GM23338 (cell line): ENCODE measurements at places on chromosomes 5 and 9.
A peak's percentile ranks its signal among the peaks of the same experiment; 100 is the strongest.

DNA sequence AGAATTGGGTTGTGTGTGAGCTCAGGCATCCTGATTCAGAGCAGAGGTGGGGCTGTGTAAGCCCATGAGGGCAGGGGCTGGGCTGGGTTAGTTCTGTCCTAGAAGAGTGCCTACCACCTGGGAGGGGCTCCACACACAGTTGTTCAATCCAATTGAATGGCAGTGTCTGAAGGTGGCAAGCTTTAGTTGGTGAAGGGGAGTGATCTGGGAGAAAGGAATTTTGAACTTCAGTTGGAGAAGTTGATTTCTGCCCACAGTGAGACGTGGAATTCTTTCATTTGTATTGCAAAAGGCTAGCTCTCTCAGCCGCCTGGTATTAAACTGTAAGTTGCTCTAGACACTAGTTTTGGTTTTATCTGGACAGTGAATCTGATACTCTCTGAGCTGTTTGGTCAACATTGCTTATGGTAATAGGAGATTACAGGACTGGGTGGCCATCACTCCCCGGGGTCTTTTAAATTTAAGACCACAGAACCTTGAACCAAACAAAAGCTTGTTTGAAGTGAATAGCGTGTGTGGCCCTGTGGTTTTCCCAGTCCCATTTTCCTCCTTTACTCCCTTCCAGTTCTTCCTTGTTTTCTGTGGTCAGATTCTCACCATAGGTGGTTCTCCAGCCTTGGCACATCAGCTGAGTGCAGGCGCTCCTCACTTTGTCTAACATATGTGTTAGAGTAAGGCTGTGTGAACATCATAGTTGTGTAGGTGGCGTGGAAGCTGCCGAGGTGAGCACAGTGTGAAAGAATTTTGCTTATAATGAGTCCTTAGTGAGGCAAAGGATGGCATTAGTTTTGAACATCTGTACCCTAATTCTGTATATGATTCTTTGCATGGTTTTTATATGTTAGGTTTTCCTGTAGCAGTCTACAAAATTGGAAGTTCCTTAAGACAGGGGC is 78.0 kb downstream of the ARHGAP26 start:
- peaks cover 56% of the 10 kb centered on the region for H3K4me1 ChIP-seq
- no peak overlapping the region for H3K4me3 ChIP-seq
- H3K36me3 ChIP-seq, result no peaks in the 10 kb centered on the region
- H3K27ac ChIP-seq, result 0 out of 2 replicates have a peak overlapping the region, but pooled peaks have one; percentile 26

DNA sequence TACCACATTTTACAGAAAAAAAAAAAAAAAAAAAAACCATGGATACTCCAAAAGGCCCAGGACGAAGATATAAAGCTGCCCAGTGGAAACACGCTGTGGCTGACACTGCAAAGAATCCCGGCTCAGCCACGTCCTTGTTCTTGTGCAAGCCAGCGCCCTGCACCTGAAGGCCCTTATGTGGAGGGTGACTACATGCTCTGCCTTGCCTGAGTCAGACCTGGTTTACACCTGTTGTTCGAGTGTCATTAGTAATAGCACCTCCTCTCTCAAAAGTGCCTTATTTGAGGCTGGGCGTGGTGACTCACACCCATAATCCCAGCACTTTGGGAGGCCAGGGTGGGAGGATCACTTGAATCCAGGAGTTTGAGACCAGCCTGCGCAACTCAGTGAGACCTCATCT is 54.3 kb upstream of the ZSWIM6 start:
- no peaks in the 10 kb centered on the region for H3K36me3 ChIP-seq
- H3K27ac ChIP-seq, result no peak overlapping the region
- no peaks in the 10 kb centered on the region for H3K27me3 ChIP-seq
- no peak for DNase-seq
- no peak overlapping the region for H3K4me3 ChIP-seq
- peaks cover 12% of the 10 kb centered on the region; the same call in 1 of the 2 replicates for H3K4me1 ChIP-seq

DNA sequence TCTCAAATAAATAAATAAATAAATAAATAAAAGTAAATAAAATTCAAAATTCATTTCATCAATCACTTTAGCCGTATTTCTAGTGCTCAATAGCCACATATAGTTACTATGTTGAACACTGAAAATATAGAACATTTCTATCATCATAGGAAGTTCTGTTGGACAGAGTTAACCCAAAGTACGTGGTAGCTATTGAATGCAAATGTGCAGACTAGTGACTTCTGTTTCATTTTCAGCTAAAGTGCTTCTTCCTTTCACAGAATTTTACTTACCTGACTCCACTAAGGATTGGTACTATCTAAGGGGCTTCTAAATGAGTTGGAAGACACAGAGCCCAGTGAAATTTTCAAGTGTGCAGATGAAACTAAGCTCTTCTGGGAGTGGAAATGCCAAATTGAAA is 1208.3 kb downstream of the MAT2B start:
- no peak for DNase-seq
- H3K4me3 ChIP-seq, result no peak overlapping the region
- no peaks in the 10 kb centered on the region for H3K27me3 ChIP-seq
- H3K36me3 ChIP-seq, result no peaks in the 10 kb centered on the region

DNA sequence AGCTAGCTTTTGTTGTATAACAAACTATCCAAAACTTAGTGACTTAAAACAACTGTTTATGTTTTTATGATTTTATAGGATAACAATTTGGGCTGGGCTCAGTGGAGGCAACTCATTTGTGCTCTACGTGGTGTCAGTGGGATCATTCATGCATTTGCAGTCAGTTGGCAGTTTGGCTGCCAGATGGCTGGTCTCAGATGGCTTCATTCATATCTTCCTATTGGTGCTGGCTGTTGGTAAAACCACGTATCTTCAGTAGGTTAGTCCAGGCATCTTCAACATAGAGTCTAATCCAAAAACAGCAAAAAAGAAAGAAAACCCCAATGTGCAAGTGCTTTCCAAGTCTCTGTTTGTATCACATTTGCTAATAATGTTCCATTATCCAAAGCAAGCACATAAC is 51.7 kb upstream of the RIC1 start:
- no peak overlapping the region for H3K27ac ChIP-seq
- no peak for DNase-seq
- H3K36me3 ChIP-seq, result no peaks in the 10 kb centered on the region
- H3K27me3 ChIP-seq, result no peaks in the 10 kb centered on the region

DNA sequence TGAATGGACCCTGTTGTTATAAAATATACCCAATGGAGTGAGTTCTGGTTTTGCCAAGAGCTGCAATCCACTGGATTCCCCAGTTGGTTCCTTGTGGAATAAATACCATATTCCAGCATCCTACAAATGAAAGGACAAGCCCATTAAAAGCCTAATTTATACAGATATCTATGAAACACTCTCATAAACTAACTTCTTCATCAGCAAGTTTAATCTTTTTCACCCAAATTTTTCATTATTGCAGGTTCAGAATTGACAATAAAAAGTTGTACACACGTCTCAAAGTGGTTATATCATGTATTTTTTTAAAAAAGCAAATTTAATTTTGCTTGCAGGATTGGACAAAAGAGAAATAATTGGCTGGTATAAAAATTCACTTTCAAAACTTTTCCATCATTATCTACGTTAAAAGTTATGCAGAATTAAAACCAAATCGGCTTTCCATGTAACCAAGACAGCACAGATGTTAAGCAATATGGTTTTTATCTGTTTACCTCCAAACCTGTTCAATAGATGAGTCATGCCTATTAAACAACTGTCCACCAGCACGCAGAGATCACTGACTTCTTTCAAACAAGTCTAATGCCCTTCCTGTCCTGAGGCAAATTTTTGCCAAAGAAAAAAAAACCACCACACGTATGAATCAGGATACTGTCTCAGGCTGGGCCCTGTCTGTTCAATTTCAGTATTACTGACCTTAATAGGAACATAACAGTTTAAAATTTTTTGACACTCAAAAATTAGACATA is 42.5 kb downstream of the CEMIP2 start:
- H3K27me3 ChIP-seq, result no peaks in the 10 kb centered on the region
- no peak overlapping the region for H3K4me3 ChIP-seq
- H3K4me1 ChIP-seq, result no peaks in the 10 kb centered on the region

DNA sequence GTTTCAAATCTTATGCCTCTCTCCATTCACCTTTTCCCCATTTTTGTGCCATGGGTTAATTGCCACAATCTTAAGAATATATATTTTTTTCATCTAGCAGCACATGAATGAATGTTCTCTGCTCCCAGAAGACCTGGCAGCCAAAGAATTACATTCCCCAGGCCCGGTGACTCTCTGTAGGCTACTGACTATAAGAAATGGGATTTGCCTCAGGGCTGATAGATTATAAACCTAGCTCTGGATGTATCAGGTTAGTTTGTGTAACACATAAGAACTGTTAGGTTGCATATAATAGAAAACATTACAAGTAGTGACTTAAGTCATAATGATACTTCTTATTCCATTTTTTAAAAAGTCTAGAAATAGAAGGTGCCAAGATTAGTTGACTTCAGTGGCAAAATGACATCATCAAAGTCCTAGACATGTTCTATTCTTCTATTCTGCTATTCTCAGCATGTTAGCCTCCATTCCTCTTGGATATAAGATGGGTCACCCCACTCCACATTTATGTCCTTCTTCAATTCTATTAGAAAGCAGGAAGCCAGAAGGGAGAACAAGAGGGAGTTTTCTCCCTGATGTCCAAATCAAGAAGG is 10.9 kb upstream of the ZNF474 start:
- H3K36me3 ChIP-seq, result no peaks in the 10 kb centered on the region
- peaks cover 22% of the 10 kb centered on the region for H3K4me1 ChIP-seq
- no peak for DNase-seq
- H3K27ac ChIP-seq, result no peak overlapping the region

DNA sequence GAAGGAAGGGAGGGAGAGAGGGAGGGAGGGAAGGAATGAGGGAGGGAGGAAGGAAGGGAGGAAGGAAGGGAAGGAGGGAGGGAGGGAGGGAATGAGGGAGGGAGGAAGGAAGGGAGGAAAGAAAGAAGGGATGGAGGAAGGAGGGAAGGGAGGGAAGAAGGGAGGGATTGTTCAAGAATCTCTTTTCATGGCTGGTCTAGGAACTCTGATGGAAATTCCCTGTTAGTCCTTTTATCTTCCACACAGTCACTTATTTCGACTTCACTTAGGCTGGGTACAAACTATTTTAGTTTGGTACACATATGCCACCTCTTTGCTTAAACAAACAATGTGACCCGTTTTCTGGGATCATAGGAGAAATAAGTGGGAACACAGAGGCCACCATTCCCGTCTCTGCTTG is 435.6 kb upstream of the WWC1 start:
- DNase-seq, result no peak
- H3K36me3 ChIP-seq, result no peaks in the 10 kb centered on the region
- H3K4me1 ChIP-seq, result no peaks in the 10 kb centered on the region

GRCh38 chr9:88477300-88477751 is 57.7 kb upstream of the NXNL2 start:
- H3K36me3 ChIP-seq, result peaks cover 4% of the 10 kb centered on the region; the same call in 1 of the 2 replicates
- DNase-seq, result no peak
- no peaks in the 10 kb centered on the region for H3K27me3 ChIP-seq
- no peak overlapping the region for H3K4me3 ChIP-seq

GRCh38 chr5:39217365-39218281 is 1.7 kb downstream of the FYB1 start:
- H3K4me1 ChIP-seq, result no peaks in the 10 kb centered on the region; the same call in 1 of the 2 replicates
- H3K4me3 ChIP-seq, result no peak overlapping the region
- H3K27ac ChIP-seq, result no peak overlapping the region
- DNase-seq, result peak; percentile 92
- H3K27me3 ChIP-seq, result no peaks in the 10 kb centered on the region

DNA sequence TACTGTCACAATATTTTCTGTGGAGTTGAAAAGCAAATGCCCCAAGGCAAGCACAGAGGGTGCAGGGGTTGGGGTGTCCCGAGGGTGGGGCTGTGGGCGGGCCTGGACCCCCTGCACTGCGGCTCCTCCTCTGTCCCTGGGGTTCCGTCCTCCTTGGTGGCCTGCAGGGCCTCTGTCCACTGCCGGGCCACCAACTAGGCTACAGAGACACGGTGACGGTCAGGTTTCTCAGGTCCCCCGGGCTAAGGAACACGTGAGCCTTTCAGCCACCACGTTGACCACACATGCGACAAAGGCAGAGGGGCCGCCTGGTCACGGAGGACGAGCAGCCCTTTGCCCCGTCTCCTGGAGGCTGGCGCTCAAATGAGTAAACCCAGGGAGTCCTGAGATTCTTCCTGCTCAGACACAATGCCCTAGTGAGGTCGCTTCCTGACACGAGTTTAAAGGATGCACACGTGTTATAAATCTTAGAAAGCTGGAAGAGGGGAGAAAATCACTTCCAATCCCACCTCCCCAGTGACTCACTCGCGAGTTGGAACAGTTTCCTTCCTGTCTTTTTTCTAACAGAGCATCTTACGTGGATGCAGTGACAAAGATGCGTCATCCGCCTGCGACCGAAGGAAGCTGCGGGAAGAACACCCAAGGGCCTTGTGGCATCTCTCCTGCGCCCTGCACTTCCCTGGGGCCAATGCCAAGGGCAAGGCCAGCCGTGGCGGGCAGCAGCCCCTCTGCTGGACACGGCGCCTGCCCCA is 24.8 kb upstream of the OBP2B start:
- no peaks in the 10 kb centered on the region for H3K36me3 ChIP-seq
- no peak overlapping the region for H3K27ac ChIP-seq
- DNase-seq, result no peak
- H3K27me3 ChIP-seq, result peaks cover 13% of the 10 kb centered on the region

DNA sequence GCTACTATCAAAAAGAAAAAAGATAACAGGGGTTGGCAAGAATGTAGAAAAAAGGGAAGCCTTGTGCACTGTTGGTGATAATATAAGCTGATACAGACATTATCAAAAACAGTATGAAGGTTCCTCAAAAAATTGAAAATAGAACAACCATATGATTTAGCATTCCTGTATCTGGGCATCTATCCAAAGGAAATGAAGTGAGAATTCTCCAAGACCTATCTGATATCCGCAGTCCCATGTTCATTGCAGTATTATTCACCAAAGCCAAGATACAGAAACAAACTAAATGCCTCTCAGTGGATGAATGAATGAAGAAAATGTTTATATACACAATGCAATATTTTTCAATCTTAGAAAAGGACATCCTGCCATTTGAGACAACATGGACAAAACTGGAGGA is 1943.3 kb downstream of the MAT2B start:
- H3K27ac ChIP-seq, result no peak overlapping the region
- DNase-seq, result no peak
- no peak overlapping the region for H3K4me3 ChIP-seq
- H3K4me1 ChIP-seq, result no peaks in the 10 kb centered on the region
- H3K27me3 ChIP-seq, result no peaks in the 10 kb centered on the region

DNA sequence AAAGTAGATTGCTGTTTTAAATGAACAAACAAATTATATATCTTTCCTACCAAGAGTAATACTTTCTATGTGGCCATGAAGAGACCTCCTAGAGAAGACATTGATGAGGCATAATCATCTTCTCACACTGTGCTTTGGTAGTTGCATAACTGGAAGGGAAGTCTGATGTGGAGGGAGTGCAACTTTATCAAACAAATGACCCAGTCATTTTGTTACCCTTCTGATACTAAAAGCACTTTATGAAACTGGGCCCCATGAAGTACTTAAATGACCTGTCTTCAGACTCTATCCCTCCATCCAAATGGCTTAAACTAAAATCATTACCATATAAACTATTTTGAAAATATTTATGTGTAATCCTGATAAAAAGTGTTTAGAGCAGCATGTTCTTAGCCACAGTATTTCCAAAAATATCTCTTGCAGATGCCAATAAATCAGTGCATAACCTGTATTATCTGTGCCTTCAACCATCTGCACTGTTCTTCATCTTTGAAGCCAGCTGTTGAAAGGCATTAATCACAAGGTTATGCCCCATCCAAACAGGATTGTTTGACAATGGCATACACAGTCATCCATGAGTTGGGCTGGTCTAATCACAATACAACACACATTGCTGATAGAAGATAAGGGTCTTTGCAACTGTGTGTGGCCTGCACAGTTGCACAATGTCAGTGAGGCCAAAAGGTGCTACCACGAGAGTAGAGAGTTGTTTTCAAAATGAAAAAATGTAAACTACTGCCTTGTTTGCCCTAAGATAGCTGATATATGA is 31.9 kb upstream of the MIER3 start:
- no peak overlapping the region for H3K27ac ChIP-seq
- H3K27me3 ChIP-seq, result no peaks in the 10 kb centered on the region
- no peak for DNase-seq
- H3K36me3 ChIP-seq, result no peaks in the 10 kb centered on the region
- no peaks in the 10 kb centered on the region for H3K4me1 ChIP-seq
- H3K4me3 ChIP-seq, result no peak overlapping the region
